ENCODE measurements at places on chromosomes 1 and 21. TPM values are rescaled to one million over a fixed set of nuclear protein-coding genes. Genes with fewer than 3 reads are reported as not detected.

DNA sequence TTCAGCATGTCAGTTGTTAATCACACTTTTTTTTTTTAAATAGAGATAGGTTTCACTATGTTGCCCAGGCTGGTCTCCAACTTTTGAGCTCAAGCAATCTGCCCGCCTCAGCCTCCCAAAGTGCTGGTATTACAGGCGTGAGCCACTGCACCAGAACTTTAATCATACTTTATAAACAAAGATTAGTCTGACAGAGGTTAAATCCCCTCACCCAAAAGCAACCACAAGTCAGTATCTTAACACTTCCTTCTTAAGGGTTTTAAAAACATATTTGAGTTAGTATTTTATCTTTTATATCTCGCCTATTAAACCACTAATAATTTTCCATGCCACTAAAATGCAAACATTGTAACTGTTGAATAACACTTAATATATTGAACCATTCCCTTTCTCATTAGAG, 70.2 kb downstream of the COP1 start:
- no peak for DNase-seq

DNA sequence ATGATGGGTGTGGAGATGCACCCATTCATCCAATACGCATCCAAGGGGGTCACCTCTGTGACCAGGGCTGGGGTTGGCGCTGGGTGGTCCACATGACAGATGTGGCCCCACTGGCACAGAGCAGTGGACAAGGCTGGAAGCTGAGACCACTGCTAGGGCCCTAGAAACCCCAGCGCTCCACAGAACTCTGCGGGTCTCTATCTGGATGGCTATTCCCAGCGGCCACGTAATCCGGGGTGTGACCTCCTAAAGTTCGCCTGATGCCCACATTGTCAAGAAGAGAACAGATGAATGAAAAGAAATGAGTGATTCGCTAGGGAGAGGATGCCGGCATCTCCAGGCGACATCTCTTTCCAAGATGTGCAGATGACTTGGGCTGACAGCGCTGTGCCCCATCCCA, 55.2 kb downstream of the PRDM15 start:
- peak; percentile 53 for DNase-seq

GRCh38 chr1:17465228-17465627, 25.8 kb upstream of the RCC2 start:
- no peak for DNase-seq

- DNase-seq: peak; percentile 88
Measured at GRCh38 chr1:203306089-203306964, 1.0 kb downstream of the BTG2 start.

The C1orf185 gene
- not detected for total RNA-seq

The KLHDC8A gene
- not detected for total RNA-seq

DNA sequence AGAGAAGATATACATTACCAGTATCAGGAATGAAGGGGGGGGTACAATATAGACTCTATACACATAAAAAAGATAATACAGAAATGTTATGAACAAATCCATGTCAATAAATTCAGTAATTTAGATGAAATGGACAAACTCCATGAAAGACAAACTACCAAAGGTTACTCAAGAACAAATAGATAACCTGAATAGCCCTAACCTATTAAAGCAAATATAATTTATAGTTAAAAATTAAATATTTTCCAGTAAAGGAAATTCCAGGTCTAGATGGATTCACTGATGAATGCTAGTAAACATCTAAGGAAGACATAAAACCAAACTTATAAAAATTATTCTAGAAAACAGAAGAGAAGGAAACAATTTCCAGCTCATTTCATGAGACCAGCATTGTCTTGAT, 13.2 kb downstream of the BLZF1 start:
- DNase-seq: no peak

DNA sequence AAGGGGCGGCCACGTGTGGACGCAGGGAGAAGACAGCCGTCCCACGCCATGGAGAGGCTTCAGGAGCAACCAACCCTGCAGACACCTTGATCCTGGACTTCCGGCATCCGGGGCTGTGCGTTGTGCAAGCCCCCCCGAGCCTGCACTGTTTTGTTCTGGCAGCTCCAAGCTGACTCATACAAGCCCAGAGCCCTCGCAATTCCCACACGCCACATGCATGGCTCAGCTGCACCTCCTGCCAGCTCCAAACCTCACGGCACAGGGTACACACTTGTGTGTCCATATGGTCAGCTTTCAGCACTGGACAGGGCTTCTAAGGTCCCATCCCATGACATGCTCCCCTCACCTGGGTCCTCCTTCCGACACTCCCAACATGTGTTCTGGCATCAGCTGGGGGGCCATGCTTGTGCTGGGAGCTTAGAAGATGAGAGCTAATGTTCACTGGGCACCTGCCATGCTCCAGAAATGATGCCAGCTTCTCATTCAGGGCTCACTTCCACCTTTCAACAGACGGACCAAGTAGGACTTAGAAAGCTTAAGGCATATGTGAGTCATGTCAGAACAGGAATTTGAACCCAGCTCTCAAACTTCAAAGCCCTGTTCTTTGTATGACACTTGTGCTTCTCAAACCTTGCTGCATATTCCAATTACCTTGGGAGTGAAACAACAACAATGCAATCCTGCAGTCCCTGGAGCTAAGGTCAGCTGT, 137.3 kb downstream of the PGBD5 start:
- DNase-seq: no peak

The APCS gene
- not detected for total RNA-seq

- no peak for DNase-seq
Measured at GRCh38 chr1:180195916-180196315, 34.1 kb upstream of the LHX4 start.

GRCh38 chr1:47797575-47797974, 199.6 kb downstream of the TRABD2B start:
- DNase-seq: no peak

DNA sequence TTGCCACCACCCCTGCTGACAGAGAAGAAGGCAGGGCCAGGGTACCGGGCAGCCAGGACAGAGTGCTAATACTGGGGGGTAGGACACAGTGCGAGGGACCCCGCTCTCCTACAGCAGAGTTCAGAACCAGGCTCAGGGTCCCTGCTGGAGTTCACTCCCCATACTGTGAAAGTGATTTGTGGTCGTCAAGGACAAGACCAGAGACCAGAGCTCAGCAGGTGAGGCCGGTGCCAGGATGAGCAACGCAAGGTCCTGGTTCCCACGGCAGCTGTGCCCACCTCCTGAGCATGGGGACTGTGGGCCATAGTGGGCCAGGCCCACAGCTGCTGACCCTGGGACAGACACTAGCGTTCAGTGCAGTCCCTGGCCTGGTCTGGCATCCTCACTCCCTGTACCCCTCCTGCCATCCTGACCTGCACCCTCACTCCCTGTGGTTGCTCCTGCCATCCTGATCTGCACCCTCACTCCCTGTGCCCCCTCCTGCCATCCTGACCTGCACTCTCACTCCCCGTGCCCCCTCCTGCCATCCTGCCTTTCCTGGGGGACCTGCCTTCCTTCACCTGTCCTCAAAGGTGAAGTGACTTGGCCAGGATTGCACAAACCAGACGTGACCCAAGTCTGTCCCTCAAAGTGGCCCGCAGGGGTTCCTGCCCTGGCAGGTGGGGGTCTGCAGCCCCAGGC, 13.8 kb upstream of the PTTG1IP start:
- no peak for DNase-seq

The FCRL6 gene
- not detected for total RNA-seq

DNA sequence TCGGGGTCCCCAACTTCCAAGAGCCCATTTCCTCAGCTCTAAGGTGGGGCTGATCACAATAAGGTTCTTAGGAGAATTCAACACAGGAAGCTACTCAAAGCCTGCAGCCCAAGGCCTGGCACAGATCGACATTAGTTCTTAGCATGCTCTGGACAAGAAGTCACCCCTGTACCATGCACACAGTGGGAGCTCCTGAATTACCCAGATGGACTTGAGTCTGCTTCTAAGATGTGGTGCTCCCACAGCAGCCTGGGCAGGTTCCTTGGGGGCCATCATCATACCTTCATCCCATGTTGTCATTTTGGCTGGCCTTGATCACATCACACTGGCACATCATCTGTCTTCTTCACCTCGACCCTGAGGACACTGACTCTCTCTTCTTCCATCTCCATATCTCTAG, 153.3 kb upstream of the VAMP3 start:
- DNase-seq: no peak

The KISS1 gene
- not detected for total RNA-seq

The SPRR3 gene
- not detected for total RNA-seq

- DNase-seq: no peak
Measured at GRCh38 chr1:212218911-212219310, 66.3 kb upstream of the PPP2R5A start.

- peak; percentile 82 for DNase-seq
Measured at GRCh38 chr1:17342014-17342441, 30.0 kb upstream of the PADI6 start.

DNA sequence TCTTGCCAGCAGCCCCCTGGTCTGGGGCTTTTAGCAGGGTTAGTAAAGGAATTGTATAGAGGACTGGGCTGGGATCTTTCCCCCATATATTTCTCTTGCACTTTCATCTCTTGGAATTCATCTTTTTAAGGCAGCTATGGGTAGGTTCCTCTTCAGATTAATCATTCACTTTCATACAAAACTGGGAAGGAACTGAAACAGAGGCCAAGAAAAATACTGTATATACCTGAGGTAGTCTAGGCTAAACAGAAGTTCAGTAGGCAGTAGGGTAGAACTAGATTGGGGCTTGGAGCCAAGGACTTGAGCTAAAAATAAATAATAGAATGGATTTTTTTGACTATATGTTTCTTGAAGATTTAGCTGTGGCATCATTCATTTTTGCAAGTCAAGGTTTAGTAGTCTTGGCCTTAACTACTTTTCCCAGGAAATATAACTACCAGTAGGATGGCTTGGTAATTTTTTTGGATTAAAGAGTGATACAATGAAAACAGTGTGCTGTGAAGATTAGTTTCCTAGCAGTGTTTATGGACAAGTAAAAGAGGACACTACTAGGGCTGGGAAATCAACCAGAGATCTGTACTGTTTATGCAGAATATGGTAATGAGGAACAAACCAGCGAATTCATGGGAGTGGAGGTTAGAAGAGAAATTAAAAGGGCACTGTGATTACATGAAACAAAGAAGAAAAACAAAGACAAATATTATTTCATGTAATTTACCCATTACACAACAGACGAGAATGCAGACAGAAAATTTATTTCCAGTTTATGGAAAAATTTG, 50.9 kb upstream of the PTGS2 start:
- no peak for DNase-seq

The LEMD1 gene
- total RNA-seq: not detected

DNA sequence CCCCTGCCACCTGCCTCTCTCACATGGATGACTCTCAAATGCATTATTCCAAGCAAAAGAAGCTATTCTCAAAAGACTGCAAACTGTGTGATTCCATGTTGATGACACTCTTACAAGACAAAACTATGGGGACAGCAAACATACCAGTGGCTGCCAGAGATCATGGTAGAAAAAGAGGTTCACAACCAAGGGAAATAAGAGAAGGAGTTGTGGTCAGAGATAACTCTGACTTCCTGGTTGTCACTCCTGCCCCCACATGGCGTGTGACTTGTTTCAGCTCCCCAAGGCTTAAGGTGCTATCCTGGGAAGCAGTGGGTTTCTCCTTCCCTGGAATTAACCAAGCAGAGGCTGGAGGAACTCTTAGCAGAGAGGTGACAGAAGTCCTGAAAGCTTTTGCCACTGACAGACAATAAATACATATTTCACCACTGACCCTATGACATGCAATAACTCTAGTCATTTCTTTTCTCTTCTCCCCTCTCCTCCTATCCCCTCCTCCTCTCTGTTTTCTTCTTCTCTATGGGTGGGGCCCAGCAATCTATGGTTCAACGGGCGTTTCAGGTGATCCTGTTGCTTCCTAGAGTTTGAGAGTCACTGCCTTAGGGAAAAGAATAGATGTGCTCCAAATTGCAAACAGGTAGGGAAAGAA, 185.1 kb downstream of the FCRL5 start:
- no peak for DNase-seq

- no peak for DNase-seq
Measured at GRCh38 chr1:38028105-38028591, 15.6 kb downstream of the UTP11 start.

- DNase-seq: no peak
Measured at GRCh38 chr1:109902204-109902985, 8.3 kb upstream of the CSF1 start.

The OLFML3 gene
- 44.3 TPM for total RNA-seq

GRCh38 chr1:45348966-45349677, 8.9 kb upstream of the MUTYH start:
- no peak for DNase-seq

- no peak for DNase-seq
Measured at GRCh38 chr1:151005729-151006319, 878 bp downstream of the MINDY1 start.

The HMGCS2 gene
- 0.71 TPM for total RNA-seq

The MX1 gene
- total RNA-seq: 60.3 TPM

- DNase-seq: no peak
Measured at GRCh38 chr1:197319631-197320030, 51.6 kb downstream of the CRB1 start.

- no peak for DNase-seq
Measured at GRCh38 chr1:198185146-198185545, 28.3 kb downstream of the NEK7 start.

The KRTAP7-1 gene
- not detected for total RNA-seq

DNA sequence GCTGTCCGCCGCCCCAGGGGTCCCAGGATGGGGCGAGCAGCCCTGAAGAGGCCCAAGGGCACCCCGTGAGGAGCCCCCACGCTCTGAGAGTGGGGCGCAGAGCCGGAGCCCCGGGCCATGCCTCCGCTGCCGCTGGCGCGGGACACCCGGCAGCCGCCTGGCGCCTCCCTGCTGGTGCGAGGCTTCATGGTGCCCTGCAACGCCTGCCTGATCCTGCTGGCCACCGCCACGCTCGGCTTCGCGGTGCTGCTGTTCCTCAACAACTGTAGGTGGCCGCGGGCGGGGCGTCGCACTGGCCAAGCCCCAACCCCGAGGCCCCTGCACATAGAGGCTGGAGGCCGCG, 14.5 kb downstream of the AGRN start:
- DNase-seq: no peak

- no peak for DNase-seq
Measured at GRCh38 chr1:182684116-182684828, at the start of gene RGS8. TSS of gene RGS8 (minus strand) at chr1:182684587. CDS start at chr1:182669649, 14,938 bp downstream.

DNA sequence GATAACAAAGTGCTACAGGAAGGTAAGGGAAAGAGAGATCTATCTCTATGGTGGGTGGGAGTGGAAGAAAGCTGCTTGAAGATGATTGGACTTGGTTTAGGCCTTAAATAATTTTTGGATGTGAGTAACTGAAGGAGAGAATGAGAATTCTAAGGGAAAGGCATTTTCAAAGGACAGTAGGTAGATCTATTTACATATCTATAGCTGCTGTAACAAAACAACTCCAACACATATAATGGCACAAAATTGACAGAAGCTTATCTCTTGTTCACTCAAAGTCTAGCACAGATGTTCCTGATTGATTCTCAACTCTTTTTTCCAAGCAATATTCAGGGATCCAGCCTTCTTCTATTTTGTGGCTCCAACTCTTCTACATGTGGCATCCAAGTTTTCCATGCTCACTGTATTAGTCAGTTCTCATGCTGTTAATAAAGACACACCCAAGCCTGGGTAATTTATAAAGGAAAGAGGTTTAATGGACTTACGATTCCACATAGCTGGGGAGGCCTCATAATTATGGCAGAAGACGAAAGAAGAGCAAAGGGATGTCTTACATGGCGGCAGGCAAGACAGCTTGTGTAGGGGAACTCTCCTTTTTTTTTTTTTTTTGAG, 3.1 kb upstream of the DDAH1 start:
- no peak for DNase-seq
